ENCODE measurements at places on chromosomes 6 and 20.

GRCh38 chr6:170245475-170245992 lies 45.3 kb downstream of the DLL1 start:
- no peak for DNase-seq

DNA sequence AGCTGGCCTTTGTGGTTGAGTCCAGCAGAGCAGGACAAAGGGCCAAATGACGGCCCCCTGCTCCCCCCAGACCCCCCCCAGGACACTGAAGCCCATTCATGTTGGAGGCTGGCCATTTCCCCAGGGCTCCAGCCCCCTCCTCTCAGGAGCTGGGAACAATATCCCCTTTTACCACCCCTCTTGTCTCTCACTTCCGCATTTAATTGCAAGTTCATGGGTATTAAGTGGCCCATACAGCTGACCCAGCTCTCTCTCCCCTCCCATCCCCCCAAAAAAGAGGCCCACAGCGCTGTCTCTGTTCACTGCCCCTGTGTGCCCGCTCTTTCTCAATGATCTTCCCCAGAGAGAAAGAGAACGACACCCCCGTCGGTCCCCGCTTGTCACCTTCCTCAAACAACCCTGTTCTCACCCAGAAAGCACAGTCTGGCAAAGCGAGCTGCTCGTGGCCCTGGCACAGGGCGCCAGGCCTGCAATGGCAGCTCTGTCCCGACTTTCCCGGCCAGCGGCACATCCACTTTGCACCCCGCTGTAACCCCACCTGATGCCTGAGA lies 30.4 kb downstream of the PREX1 start:
- no peak for DNase-seq

GRCh38 chr20:58553841-58554240 lies 38.6 kb upstream of the APCDD1L start:
- DNase-seq: no peak

DNA sequence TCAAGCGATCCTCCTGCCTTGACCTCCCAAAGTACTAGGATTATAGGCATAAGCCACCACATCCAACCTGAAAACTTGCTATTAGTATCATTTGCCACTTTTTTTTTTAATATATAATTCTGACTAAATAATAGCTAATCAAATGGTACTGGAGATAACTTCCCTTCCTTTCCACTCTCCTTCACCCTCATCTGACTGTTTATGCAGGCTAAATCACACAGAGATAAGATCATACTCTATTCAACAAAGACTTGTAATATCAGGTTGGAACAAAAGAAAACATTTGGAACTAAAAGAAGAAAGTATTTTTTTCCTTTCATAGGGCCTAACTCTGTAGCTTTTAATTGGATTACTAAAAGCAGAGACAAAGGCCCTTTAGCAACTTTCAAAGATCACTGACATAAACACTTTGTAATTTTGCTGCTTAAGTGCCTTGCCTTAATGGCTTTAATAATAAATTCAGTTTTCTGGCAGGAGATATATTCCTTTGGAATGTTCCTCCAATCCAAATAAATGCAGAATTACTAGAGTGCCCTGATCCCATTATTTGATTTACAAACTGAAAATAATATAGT lies 198.7 kb upstream of the ASCC3 start:
- no peak for DNase-seq

DNA sequence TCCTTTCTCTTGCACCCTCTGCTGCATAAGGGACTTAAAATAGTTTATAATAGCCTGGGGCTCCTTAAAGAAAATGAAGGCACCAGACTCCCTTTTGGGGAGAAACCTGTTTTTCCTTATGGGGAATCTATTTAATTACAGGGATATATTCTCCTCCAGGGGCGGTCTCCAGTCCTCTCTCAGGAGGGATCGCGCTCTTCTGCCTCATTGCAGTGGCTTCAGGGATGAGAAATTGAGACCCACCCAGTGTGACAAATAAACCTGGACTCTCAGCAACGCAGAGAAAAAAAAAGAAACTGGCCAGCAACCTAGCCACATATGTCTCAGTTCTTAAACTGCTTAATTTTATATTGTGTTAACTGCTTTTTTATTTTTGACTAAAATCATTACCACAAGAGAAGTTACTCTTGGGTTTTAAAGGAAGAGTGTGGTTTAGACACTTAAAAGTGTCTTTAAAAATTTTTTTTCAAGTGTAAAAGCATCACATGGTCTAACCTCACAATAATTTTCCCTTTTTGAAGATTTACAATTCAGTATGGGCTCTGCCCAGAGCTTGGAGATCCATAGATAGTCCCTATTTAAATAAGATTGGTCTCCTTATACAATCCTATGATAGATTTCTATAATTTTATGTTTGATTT lies 11.7 kb upstream of the GOPC start:
- no peak for DNase-seq

DNA sequence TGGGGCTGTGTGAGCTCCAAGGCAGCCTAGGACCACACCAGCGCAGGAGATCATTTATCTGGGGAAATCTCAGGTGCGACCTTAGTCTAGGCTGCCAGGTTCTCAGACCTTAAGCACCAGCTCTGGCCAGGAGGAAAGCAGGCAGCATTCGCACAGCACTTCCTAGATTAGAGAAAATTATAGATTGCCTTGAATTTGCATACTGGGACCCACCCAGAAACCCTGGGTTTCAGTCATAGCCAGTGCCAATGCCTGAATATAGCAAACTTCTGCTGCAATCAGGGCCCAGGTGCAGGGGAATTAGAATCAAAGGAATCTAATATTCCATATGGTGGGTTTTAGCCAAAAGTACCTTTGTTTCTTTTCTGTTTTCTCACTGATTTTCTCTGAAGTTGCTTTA lies 204.3 kb upstream of the CST7 start:
- DNase-seq: no peak

DNA sequence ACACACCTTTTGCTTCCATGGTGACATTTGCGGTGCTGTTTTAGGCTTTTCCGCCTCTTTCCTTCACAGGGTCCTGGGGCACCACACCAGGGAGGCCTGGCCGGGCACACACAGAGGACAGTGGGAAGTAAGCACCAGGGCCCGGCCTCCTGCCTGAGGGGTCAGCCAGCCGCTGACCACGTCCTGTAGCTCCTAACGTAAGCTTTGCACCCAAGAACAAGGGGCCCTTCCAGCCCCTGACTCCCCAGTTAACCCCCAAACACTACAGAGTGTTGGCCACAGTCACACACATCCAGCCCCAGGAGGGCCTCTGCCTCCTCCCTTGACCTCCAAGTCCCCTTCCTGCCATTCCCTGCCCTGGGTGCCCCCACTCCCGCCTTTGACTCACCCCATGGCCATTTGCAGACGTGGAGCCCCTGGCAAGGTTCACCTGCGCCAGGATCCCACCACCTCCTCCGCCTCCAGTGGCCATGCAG lies 54.7 kb downstream of the YTHDF1 start:
- no peak for DNase-seq

DNA sequence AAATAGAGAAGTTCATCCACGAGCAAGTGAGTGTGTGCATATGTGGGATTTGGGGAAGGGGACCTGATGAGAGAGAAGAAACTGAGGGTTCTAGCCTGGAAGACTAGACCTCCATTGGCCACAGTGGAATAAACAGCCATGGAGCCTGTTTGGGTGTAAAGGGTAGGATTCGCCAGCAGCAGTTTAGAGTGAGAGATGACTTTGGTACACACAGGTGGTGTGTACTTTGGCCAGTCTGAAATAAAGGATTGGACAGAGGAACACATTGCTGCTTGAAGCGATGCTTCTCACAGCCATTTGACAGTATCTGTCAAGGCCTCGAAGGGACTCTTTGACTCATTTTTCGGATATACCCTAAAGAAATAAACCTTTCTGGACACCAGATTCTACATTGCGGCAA lies 29.2 kb downstream of the PLEKHG1 start:
- no peak for DNase-seq

GRCh38 chr20:13363473-13363872 lies 142.4 kb downstream of the ISM1 start:
- DNase-seq: no peak

GRCh38 chr6:7528565-7528964 lies 12.9 kb upstream of the DSP start:
- no peak for DNase-seq

GRCh38 chr20:41200446-41201202 lies 63.3 kb downstream of the PLCG1 start:
- DNase-seq: no peak

GRCh38 chr6:95133578-95133977 lies 443.8 kb upstream of the MANEA start:
- no peak for DNase-seq

- no peak for DNase-seq
These were observed 74.3 kb upstream of the MLN start for GRCh38 chr6:33877982-33878535.

DNA sequence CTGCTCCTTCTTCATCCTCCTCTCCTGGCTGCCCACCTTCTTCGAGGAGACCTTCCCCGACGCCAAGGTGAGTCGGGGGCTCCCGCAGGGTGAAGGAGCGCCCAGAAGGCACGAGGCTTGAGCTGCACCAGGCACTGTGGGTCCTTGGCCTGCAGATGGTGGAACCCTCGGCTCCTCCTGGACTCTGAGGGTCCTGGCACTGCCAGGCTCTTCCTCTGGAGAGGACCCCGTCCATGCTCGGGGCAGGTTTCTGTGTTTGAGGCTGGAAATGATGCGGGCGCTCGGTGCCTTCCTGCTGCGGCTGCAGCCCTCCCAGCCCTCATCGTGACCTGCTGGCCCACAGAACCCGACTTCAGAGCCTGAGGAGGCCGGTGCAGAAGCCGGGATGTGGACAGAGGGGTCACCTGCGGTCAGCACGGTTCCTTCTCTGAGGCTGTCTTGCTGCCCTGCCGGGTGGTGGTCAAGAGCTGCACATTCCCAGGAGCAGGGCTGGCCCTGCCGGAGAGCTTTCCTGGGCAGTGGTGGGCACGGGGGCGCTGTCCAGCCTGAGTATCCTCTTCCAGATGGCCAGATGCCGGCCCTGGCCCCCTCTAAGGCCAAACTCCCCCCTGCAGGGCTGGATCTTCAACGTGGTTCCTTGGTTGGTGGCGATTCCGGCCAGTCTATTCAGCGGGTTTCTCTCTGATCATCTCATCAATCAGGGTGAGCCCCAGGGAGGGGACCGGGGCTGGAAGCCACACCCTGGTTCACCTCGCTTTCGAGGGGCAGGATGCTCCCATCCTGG lies 11.3 kb downstream of the SLC17A9 start:
- no peak for DNase-seq

DNA sequence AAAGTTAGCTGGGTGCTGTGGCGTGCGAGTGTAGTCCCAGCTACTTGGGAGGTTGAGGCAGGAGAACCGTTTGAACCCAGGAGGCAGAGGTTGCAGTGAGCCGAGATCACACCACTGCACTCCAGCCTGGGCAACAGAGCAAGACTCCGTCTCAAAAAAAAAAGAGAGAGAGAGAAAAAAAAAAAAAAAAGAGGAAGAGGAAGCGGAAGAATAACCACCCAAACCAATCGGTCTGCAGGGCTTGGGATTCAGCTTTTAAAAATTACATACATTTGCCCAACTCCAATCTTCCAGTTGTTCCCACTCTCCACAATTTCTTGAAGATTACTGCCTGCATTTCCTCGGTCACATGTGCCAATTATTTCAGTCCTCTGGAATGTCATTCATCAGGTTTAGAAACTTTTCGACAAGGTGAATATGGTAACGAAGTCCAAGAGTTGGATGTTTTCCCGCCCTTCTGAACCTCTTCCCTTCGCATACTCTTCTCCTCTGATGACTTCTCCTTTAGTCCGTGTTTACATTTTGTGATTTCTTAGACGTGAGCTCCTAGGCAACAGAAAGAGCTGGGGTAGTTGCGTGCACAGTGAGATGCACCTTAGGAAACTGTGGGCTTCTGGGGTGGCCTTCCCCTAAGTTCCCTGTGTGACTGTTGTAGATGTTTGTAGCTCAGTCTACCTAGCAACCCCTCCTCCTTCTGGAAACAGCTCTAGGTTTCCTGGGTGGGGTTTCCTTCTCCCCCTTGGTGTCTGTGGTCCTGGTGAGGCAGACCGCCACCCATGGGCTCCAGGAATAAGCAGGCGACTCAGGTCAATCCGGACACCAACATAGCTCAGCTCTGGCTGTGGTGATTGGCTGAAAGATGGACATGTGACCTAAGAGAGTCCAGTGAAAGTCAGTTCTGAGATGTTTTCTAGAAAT lies 63.0 kb upstream of the NCOA3 start:
- DNase-seq: no peak

GRCh38 chr6:92281571-92282076 lies 1137.7 kb downstream of the EPHA7 start:
- no peak for DNase-seq

DNA sequence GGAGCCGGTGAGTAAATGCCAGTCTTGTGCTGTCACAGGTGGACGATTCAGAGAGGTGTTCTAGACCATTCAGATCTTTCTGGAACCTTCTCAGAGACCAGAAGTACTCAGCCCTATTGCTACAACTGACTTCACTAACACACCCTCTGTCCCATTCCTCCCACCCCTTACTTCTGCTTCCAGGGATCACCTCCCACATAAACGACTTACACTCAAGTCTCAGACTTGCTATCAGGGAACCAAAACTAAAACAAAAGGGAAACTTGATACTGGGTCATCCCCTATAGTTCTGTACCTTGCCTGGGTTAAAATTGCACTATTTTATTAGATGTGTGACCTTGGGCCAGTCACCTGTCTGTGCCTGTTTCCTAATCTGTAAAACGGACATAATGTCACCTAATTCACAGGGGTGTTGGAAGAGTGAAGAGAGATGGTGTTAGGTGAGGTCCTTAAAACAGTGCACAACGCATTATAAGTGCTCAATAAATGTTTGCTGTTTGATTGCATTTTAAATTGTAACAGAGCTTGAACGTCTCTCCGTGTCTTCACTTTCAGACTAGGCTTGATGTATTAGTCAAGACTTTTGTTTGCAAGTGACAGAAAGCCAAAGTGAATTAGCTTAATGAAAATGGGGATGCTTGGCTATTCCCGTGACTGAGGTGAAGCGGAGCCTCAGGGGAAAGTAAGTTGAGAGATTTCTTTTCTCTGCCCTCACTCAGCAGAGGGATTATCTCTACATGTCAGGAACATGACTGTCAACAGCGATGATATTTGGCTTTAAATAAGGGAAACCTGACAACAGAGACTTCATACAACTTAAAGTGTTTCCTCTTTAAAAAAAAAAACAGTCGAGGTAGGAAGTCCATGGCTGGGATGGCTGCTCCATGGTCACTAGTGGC lies 3.0 kb upstream of the SRXN1 start:
- DNase-seq: no peak

- no peak for DNase-seq
These were observed 10.7 kb upstream of the KCNK15 start for GRCh38 chr20:44734938-44735337.

GRCh38 chr6:111842271-111842822 lies 30.9 kb downstream of the FYN start:
- no peak for DNase-seq
